Stimulated activated CD8-positive, alpha-beta memory T cell treated with anti-CD3 and anti-CD28 coated beads, Interleukin-15, amount 100 ng/mL, for 24 hours (primary cell): ENCODE measurements at places on chromosomes 2 and 18.

DNA sequence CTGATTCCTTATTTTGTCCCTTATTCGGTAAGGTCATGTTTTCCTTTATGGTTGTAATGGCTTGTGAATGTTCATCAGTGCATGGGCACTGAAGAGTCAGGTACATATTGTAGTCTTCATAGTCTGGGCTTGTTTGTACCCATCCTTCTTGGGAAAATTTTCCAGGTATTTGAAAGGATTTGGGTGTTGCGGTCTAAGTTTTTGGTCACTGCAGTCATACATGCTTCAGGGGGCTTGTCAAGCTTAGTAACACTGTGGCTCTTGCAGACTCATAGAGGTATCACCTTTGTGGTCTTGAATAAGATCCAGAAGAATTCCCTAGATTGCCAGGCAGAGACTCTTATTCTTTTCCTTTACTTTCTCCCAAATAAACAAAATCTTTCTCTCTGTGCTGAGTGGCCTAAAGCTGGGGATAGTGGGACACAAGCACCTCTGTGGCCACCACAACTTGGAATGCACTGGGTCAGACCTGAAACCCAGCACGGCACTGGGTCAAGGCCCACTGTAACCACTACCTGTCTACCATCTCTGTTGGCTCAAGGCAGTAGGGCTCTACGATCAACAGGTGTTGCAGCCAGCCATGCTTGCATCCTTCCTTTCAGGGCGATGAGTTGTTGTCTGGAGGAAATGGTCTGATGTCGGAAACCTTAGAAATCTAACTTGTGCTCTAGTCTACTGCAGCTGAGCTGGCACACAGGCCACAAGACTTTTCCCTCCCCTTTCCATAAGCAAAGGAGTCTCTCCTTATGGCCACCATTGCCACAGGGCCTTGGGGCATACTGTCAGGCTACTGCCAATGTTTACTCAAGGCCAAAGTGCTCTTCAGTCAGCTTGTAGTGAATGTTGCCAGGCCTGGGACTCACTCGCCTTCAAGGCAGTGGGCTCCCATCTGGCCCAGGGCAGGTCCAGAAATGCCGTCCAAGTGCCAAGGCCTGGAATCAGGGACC lies 21.5 kb downstream of the IL1RN start:
- DNase-seq: no peak

DNA sequence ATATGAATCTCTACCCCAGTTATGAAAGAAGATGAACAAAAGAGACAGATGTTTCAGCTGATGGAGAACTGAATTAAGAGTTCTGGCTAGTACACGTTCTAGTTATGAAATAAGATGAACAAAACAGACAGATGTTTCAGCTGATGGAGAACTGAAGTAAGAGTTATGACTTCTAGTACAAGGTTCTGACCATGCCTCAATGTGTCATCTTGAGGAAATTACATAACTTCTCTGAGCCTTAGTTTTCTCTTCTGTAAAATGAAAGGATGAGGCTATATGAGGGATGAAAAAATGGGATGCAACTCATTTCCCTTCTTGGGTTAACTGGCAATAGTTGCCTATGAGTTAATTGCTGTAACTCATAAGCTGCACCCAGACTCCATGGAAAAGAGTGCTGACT lies 92.9 kb upstream of the WDR75 start:
- no peak for DNase-seq

DNA sequence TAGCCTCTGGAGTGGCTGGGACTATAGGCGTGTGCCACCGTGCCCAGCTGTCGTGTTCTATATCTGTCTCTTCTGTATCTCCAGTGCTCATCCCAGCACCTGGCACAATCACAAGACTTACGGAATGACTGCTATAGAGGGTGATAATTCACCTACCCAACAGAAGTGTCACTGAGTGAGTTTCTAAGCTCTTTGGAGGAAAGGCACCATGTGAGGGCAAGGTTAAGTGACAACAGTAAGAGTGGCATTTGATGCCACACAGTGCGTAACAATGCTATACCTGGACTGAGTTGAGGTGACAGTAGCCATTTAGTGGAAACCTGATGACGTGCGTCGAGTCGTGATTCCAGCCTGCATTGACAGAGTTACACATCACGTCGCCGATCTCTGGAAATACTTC lies 89.0 kb downstream of the KCTD1 start:
- DNase-seq: no peak

DNA sequence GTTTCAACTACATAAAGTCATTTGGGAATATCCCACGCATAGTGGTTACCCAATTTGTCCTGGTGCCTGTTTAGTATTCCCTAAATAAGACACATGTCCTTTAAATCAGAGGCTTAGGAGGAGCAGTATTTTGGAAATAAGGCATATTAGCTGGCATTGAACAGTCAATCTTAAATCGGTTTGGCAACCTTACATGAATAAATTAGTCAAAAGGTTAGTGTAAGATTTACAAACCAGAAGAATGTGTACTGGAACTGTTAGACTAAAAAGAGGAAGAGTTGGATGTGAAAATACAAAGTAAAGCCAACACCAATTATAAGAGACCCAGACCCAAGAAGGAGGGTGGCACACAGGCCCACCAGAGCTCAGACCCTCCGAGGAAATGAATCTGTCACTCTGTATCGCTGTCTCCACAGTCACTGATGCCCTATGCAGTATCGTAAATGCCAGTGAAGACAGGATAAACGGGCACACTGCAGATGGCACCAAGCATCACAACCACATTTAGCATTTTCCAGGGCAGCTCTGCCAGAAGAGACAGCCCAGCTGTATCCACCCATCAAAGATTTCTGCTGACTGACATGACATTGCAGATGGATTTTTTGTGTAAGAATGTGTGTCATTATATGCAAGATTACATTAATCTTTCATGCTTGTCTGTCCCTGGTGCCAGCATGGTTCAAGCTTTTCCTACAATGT lies 90.4 kb downstream of the CERKL start:
- no peak for DNase-seq

DNA sequence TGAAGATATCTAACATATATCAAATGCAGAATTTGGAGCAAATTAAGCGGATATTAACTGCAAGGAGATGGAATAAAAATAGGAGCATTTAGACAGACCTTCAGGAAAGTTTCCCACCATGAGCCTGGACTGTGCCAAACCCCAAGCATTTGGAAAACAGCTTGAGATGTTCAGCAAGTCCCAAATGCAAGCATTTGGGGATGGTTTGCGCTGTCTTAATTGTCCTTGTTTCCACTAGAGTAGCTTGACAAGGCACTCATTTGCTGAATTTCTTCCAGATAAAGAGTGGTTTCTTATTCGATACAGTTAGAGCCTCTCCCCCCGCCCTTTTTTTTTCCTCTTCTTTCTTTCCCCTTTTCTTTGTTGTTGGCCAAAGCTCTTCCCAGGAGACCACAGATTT lies 77.1 kb upstream of the CDC42EP3 start:
- no peak for DNase-seq

DNA sequence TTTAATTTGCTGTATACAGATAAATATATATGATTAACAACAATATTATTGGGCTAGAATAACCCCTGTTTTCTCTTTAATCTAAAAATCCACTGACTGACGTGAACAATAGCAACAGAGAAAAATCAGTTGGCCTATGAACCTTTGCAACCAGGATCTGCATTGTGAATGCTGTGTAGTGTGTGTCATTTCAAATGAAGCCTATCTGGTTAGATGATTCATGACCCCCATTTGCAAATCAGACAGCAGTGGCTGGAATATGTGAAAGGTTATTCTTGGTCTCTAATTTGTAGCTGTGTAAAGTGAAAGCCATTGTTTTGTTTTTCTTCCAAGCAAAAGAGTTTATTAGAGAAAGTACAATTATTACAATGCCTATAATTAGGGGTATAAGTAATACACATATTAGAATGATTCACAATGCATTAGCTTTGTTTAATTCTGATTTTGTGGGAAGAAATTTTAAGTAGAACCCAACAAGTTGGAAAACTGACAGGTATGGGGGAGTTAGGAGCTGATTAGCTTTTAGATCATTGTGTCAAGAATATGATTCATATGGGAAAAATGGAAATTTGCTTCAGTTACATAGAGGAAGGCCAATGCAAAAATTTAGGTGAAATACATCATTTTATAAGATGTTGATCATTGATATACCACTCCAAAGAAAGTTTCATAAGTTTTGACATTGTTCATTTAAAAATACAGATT lies 1362.2 kb upstream of the TMEFF2 start:
- no peak for DNase-seq

DNA sequence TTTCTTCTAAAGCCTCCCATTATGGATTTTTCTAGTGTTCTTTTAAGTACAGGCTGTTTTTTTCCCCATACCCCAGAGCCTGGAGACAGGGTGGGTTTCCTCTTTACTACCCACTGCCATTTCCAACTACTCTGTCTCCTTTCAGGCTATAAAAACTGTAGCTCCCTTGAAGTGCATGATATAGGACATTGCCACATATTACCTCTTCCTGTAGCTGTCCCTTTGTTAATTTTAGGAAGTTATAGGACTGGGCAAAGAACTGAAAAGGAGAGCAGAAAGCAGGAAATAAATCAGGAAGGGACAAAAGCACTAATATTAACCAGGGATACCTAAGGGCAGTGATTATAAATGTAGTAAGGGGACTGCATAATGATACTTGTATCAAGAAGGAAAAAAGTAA lies 54.1 kb downstream of the VIL1 start:
- DNase-seq: no peak

GRCh38 chr2:236562434-236562833 lies 7.2 kb upstream of the ACKR3 start:
- no peak for DNase-seq

DNA sequence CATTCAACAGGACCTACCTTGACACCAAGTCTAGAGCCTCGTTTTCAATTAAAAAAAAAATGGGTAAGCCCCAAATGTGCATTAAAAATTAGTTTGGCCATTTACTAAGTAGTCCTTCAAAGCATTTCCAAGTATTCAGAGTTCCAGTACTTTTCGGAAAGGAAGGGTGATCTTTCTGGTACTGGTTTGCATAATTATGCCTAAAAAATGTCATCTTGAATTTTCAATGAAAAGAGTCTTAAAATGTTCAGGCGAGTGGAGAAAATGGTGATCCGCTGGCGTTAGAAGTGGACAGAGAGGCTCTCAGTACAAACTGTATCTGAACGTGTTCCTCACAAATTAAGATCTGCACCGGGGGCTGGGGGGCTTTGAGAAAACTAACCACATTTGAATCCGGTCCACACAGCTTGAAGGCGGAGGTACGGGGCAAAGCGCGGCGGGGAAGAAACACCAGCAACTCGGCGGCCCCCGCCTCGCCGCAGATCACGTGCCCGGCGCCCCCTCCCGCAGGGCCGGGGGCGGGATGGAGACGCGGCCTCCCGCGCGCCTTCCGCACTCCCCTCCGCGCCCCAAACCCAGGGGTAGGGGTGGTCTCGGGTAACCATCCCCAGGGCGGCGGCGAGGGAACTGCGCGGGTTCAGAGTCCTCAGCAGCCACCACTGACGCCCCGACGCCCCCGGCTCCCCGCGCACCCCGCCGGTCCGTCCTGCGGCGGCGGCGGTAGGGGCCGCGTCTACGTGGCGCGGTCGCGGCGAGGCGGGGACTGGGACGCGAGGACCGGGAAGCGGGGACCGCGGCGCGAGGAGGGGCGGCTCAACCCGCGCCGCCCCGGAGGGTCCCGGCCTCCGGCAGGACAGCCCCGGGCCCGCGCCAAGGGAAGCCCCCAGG lies 564 bp downstream of the LPIN2 start:
- peak; percentile 13 for DNase-seq

GRCh38 chr2:227717687-227718567 lies at the start of gene SLC19A3:
TSS of gene SLC19A3 (minus strand) at chr2:227718028. CDS start at chr2:227702318, 15,710 bp downstream.
- DNase-seq: no peak

- no peak for DNase-seq
Observed at GRCh38 chr2:18927525-18928232, 338.3 kb upstream of the NT5C1B start.

- DNase-seq: no peak
Observed at GRCh38 chr2:55232863-55233657, 572 bp downstream of the RPS27A start.

- DNase-seq: no peak
Observed at GRCh38 chr18:11512096-11513025, 97.0 kb upstream of the SLC35G4 start.

DNA sequence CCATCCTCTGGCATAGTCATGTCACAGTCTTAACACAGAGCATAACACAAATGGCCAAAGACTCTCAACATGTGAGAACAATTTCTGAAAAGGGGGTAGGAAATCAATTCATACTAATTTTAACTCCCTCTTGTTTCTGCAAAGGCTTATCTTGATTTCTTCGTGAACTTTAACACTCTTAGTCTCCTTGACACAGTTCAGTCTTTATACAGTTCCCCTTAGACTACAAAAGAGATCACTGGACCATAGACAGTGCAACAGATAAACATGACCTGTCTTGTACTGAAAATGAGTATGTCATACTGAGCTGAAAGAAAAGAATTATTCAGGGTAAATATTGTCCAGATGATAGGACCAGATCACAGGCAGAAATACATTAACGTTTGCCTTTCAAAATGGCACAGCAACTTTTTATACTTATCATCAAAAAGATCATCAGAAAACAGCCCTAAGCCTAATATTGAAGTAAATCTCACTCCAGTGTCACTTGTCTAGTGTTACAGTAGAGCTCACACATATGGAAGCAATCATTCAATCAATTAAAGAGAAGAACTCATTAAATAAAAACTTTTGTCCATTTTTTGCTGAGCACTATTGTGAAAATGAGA lies 56.4 kb upstream of the VRK2 start:
- DNase-seq: no peak

DNA sequence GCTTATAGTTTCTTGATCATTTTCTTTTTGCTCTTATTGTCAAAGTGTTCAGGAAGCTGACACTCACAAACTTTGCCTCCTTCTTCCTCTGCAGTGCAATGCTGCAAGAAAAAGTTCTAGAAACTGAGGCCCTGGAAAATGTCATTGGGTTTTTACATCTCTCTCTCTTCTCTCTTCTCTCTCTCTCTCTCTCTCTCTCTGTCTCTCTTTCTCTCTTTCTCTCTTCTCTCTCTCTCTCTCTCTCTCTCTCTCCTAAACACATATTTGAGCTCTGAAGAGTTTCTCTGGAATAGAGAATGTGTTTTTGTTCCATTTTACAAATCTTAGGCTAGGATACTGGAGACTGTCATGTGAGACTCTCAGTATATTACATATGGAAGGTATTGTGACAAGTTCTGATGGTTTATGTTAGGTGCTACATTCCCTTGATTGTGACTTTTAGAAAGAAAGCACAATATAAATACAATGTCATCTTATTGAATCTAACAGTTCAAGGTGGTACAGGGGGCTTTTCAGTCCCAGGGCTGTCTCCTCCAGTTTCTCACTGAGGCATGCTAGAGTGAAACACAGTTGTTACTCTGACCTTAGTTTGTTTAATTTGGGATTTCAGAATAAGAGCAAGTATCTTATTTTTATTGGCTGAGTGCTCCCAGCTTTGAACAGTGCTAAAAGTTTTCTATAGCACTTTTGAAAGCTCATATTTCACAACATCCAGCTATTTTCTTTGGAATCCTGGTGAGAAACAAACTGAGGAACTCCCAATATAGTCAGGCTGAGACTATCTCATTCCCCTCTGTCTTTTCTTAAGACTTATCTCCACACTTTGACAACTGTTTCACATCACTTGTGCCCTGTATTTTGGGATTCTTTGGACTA lies 41.4 kb upstream of the EHBP1 start:
- no peak for DNase-seq

- DNase-seq: no peak
Observed at GRCh38 chr2:73838889-73839534, 10.3 kb downstream of the STAMBP start.

- no peak for DNase-seq
Observed at GRCh38 chr2:188835821-188836220, 138.4 kb upstream of the COL3A1 start.
